CD4-positive, alpha-beta T cell (primary cell): ENCODE measurements at places on chromosomes 2 and 18.

DNA sequence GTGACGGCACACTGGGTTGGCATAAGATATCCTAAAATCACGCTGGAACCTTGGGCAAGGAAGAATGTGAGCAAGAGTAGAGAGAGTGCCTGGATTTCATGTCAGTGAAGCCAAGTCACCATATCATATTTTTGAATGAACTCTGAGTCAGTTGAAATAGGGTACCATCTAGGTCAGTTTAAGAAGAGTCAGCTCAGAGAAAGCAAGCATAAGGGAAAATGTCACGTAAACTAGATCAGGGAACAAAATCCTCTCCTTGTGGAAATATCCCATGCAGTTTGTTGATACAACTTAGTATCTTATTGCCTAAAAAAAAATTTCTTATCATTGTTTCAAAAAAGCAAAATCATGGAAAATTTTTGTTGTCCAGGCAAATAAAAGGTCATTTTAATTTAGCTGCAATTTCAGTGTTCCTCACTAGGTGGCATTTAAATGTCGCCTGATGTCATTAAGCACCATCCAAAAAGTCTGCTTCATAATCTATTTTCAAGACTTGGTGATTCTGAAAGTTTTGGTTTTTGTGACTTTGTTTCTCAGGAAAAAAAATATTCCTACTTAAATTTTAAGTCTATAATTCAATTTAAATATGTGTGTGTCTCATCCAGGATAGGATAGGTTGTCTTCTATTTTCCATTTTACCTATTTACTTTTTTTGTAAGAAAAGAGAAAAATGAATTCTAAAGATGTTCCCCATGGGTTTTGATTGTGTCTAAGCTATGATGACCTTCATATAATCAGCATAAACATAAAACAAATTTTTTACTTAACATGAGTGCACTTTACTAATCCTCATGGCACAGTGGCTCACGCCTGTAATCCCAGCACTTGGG is 19.6 kb downstream of the RSAD2 start:
- no peak for DNase-seq

DNA sequence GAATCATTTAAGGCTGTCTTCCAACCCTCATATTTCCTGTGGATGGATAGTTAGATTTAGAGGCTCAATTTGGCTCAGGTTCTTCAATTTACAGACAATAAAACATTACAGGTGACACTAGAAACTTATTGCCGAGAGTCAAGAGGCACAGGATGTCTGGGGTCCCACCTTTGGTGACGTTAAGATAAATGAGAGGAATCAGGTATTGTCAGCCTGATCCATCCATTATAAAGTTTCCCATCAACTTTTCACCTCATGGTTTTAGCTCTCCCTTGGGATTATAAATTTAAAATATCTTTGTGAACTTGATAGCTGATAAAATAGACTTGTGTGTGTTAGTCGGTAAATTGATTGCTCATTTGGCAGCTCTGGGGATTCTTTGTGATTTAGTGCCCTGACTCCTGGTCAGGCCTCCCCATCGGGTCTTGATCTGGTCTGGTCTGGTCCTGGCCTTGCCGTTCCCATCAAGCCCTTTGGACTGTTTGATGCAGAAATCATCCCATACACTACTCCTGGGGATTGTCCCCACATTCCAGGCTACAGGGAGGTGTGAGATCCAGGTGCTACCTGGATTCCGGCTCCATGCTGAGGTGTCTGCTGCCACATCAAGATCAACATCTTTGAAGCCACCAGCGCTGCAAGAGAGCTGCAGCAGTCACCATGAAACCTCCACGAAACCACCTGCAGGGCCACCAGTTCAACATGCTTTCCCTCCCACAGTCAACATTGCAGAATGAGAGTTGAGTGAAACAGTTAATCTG is 130.9 kb downstream of the SH3BP4 start:
- no peak for DNase-seq

DNA sequence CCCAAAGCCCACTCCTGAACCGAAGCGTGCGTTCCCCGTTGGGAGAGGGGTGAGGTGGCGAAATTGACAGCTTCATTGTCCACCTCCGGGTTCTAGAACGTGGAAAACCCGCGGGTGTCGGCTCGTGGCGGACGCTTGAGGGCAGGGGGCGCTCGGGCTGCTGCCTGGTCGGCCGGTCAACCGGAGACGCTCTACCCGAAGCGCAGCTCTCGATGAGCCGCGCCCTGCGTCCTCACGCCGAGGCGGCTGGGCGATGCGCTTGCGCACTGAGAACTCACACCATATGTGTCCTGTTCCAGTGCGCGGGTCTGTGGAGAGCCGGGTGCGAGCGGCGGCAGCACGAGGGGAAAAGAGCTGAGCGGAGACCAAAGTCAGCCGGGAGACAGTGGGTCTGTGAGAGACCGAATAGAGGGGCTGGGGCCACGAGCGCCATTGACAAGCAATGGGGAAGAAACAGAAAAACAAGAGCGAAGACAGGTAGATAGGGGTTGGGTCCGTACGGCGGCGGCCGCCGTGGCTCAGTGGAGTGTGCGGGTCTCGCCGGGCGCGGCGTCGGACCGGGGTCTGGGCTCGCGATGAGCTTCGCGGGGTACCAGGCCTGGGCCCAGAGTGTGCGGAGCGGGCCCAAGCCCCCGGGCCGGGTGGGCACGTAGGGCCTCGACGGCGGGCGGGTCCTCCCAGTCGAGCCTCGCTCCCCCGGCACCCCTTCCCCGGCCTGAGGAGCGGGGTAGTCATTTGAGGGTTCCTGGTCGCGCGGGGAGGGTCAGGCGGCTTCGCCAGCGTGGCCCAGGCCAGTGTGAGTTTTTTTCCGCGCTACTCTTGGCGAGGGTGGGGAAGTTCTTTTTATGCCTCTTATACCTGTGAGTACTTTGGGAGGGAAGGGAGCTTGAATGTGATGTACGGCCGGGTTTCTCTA is at the start of gene EIF5B:
Gene EIF5B (plus strand): TSS at position 277 of the 916 bp plus-strand sequence. CDS start 166 bp downstream, at position 443.
- DNase-seq: peak; percentile 95

DNA sequence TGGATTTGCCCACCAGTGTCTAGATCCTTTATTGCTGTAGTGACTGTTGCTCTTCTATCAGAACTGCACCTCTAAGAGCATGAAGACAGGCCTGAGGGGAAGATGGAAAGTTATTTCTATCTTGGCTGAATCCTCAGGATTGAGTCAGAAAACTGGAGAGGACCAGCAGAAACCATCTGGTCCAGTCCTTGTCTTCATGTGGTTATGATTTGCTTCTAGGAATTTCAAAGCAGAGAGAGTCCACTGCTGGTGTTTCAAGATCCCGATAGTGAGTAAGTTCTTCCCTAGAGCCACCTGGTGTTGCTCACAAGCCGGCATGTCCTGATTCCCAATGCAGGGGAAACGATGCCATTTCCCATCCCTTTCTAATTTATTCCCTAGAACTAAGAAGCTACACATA is 84.2 kb downstream of the NCKAP5 start:
- no peak for DNase-seq

- DNase-seq: no peak
Observed at GRCh38 chr2:102591491-102592045, 27.8 kb upstream of the SLC9A2 start.

DNA sequence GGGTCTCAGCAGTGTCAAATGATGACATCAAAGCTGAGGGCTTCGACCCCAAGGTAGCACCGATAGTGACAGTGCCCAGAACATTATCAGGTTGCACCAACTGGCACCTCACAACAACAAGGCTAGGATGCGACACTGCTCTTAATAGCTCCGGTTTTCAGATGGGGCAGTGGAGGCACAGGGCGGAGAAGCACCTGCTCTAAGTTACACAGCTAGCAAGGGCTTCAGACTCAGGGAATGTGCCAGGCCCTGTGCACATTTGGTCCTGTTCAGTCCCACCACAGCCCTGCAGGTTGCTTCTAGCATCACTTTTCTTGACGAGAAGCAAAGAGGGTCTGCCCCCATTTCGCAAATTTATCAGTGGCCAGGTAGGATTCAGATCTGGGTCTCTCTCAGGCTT is 74.1 kb downstream of the DGKD start:
- no peak for DNase-seq

- no peak for DNase-seq
Observed at GRCh38 chr2:218982586-218983262, 2.3 kb downstream of the FEV start.

- no peak for DNase-seq
Observed at GRCh38 chr18:44945888-44946401, 265.3 kb downstream of the SETBP1 start.

DNA sequence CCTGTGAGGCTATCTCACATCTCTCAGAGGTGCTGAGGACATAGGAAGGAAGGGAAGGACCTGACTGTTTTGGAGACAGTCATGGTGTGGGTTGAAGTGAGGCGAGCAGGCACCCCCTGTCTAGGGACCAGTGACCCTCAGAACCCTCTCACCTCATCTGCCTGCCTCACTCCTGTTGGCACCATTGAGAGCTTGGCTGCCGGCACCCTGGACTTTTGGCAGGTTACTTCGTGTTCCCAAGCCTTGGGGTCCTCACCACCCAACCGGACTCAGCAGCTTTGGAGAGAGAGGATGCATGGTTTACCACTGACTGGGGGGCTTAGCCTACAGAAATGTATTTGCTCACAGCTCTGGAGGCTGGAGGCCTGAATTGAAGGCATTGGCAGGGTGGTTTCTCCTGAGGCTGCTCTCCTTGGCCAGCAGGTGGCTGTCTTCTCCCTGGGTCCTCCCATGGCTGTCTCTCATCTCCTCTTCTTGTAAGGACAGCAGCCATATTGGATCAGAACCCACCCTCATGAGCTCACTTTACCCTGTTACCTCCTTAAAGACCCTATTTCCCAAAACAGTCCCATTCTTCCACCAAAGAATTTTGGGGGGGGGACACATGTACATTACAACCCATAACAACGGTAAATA is 142.0 kb downstream of the TSN start:
- no peak for DNase-seq

- DNase-seq: peak; percentile 73
Observed at GRCh38 chr2:229835596-229836283, 86.1 kb downstream of the TRIP12 start.

- no peak for DNase-seq
Observed at GRCh38 chr2:242085941-242086621, 216.6 kb downstream of the RTP5 start.

GRCh38 chr18:31880186-31880898 is 62.6 kb downstream of the TRAPPC8 start:
- DNase-seq: no peak

DNA sequence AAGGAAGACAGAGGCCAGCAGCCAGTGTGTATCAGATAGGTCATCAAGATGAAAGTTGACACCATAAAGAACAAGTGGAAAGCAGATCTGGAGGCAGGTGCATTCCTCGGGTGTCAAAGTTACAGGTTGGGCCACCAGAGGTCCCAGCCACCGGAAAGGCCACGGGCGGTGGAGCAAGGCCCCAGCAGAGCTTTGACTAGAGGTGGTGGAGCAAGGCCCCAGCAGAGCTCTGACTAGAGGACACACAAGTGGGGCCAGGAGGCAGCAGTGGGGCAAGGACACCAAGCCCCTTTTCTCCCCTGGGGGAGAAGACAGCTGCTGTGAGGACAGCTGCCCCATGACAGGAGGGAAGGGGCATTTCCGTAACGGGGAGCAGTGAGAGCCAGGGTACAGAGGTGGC is 115.1 kb downstream of the GYPC start:
- DNase-seq: no peak

GRCh38 chr2:222888716-222889115 is 27.9 kb downstream of the ACSL3 start:
- no peak for DNase-seq

DNA sequence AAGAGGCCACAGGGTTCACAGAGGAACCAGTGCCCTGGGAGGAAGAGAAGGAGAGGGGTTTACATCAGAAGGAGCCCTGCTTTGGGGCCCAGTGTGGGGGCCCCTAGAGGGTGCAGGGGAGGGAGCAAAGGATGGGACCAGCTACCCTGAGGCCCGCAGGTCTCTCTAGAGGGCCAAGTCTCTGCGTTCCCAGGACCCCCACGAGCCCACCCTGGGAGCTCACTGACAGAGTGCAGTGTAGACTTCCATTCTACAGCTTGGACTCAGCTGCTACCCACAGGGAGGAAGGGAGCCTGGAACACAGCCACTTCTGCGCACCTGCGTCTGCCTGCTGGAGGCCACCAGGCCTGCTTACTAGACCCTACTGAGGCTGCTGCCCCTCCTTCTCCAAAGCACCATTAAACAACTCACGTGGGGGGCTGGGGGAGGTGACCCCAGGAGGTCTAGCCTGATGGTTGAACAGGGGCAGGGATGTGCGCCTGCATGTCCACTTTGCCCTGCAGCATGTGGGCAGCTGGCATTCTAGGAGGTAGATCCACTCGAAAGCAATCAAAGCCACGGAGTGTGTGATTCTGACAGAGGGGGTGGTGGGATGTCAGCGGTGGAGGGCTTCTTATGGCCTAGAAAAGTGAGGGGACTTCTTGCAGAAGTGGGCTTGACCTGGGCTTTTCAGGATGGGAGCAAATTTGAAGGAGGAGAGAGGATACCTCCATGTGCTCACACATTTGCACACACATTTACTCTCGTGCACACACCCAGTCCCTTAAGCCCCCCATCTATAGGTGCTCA is 90.2 kb downstream of the ZFP36L2 start:
- no peak for DNase-seq

DNA sequence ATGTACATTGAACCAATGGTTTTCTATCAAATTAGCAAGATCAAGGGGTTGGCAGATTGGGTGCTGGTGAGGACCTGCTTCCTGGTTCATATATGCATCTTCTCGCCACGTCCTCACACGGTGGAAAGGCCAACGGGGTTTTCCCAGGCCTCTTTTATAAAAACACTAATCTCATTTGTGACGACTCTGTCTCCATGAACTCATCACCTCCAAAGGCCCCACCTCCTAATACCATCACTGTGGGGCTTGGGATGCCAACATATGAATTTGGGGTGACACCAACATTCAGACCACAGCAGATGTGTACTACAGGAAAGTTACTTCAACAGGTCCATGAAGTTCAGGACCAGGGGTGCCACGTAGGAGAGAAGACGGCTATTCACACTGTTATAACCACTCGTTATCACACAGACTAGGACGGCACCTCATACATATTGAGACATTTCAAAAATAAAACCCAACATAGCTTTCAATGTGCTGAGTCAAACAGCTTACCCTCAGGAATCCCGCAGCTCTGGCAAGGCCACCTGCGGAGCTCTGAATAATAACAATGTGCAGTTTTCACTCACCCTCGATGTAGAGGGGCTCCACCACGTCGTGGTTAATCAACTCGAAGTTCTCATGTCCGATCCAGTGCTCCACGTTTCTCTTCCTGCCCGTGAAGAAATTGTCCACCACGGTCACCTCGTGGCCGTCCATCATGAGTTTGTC is 49.3 kb downstream of the UXS1 start:
- DNase-seq: no peak

GRCh38 chr18:3886575-3887322 is 436.8 kb downstream of the TGIF1 start:
- no peak for DNase-seq

- no peak for DNase-seq
Observed at GRCh38 chr2:238644095-238645081, 203.5 kb upstream of the TWIST2 start.
